SK-N-SH (cell line): ENCODE measurements at places on chromosomes 13 and 19. TPM values are rescaled to one million over a fixed set of nuclear protein-coding genes. Genes with fewer than 3 reads are reported as not detected.
A peak's percentile ranks its signal among the peaks of the same experiment; 100 is the strongest.

The LACC1 gene
- 4.2 and 8.7 TPM in 2 replicates for polyA plus RNA-seq

DNA sequence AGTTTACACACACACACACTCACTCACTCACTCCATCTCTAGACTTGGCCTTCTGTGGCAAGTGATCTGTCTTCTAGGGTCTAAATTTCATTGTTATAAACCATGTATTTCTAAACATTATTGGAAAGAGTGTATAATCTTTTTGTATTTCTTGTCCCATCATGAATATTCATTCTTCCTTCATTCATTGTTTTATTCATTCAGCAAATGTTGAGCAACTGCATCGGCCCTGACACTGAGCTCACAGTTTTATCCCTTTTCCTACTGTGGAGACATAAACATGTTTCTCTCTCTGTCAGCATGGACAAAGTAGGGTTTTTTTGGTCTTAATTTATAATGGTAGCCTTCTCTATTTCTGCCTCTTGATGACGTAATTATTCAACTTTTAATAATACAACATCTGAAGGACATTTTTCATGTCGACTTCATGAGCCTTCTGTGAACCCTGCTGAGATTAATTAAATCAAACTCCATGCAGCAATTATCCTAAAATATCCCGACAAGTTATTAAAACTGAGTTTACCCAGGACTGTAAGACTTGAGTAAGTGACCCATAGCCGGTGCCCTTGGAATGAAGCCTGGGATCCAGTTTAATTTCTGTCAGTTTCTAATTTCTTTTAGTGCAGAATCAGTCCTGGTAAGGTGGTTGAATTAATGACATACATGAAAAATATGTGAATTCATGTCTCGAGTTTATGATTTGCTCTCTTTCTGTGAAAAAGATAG, 7.3 kb downstream of the SPATA13 start:
- DNase-seq: no peak

The ZNF823 gene
- 1.5 and 2.2 TPM in 2 replicates for polyA plus RNA-seq

- peak; percentile 64 for DNase-seq
These were observed 2.2 kb upstream of the IL11 start for GRCh38 chr19:55372316-55373081.

GRCh38 chr13:111663953-111664421, 343.5 kb downstream of the TEX29 start:
- no peak for DNase-seq

DNA sequence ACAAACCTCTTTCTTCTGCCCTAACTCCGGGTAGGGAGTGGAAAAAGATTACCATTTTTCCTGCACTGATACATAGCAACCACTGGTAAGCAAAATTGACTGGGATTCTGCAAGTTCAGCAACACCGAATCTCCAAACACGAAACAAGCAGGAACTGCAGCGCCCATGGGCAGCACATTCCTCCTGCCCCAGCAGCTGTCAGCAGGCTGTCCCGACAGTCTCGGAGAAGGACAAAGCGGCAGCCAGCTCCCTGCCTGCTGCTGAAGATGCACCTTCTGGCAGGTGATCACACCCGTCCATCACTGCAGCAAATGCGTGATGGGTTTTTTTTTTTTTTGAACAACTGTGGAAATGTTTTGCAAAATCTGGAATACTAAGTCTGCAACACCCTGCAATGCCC, 6.7 kb downstream of the TMTC4 start:
- no peak for DNase-seq

GRCh38 chr13:62234780-62235440, 819.3 kb upstream of the PCDH20 start:
- DNase-seq: no peak

The LGALS4 gene
- 0.21 and 0.58 TPM in 2 replicates for polyA plus RNA-seq

- no peak for DNase-seq
These were observed 1.9 kb downstream of the LTBP4 start for GRCh38 chr19:40603071-40603388.

The F10 gene
- polyA plus RNA-seq: 12.5 and 12.8 TPM in 2 replicates

GRCh38 chr13:97067017-97067895, 73.0 kb upstream of the OXGR1 start:
- DNase-seq: no peak
